ENCODE measurements at places on chromosomes 7 and 10. TPM values are rescaled to one million over a fixed set of nuclear protein-coding genes. Genes with fewer than 3 reads are reported as not detected.

GRCh38 chr7:86773309-86773708 is 129.6 kb downstream of the GRM3 start:
- no peak for DNase-seq

GRCh38 chr10:60258429-60258797 is 131.3 kb downstream of the ANK3 start:
- no peak for DNase-seq

- no peak for DNase-seq
Observed at GRCh38 chr7:134155871-134156270, 28.7 kb downstream of the LRGUK start.

SP4 gene
- total RNA-seq: 9.5 TPM
